ENCODE measurements at places on chromosomes 1 and 21.

- no peak for DNase-seq
These were observed 97.8 kb upstream of the C8B start for GRCh38 chr1:57063406-57064125.

GRCh38 chr1:178947677-178947981 is 76.8 kb upstream of the ANGPTL1 start:
- DNase-seq: no peak

DNA sequence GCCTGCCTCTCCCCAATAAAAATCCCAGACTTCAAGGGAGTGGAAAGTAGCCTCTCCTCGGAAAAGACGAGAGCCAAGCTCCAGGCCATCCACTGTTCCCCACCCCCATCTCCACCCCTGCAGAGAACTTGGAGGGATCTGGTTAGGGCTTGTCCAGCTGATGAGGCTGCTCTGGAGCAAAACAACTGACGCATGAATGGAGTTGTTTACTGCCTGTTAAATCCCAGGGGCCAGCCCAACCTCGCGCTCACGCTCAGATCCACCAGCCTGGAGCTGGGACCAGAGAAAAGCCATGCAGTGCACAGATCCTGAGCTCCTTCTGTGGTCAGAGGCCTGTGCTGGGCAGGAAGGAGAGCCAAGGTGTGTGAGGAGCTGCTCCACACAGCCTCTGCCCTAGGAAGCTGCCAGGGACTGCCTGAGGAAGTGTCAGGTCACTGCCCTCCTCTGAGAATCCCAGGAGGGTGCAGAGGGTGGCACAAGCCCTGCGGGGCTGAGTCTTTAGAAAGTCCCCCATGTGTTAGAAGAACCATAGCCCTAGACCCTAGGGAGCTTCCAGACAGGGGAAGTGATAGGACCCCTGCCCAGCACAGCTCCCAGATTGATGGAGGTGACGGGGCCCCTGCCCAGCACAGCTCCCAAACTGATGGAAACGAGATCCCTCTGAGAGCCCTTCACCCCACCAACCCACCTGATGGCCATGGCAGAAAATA is 109.0 kb upstream of the IPO9 start:
- DNase-seq: no peak

DNA sequence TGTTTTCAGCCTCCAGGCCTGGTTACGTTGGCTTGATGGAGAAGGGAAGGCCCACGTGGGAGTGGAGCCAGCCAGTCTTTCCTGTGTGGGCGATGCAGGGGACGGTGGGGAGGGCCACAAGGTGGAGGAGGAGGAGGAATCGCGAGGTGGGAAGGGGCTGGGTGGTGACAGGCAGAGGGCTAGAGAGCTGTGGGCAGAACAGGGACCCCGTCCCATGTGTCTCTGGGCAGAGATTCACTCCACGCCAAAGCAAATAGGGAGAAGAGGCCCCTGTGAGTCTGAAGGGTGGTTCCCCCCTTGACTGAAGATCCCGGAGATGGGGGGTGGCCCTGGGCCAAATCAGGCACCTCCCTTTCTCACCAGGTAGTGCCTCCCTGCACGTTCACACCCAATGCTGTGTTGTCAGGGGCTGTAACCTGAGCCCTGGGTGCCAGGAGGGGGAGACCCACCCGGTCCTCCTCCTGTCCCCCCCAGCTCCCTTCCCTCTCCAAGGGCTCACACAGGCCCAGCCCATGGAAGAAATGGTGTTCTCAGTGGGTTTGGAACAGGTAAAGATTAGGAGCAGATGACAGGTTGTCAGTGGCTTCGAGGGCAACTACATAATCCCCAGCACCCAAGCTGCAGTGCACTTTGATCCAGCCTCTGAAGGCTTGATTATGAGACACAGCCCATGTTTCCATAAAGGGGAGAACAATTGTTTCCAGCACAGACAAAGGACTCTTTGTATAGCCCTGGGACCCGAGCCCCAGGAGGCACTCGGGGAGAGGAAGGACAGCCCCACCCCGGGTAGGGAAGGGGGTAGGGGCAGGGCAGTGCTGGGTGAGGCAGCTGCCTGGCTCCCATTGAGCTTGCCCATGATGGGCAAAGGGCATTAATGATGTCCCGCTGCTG is 37.7 kb upstream of the GPR37L1 start:
- no peak for DNase-seq

DNA sequence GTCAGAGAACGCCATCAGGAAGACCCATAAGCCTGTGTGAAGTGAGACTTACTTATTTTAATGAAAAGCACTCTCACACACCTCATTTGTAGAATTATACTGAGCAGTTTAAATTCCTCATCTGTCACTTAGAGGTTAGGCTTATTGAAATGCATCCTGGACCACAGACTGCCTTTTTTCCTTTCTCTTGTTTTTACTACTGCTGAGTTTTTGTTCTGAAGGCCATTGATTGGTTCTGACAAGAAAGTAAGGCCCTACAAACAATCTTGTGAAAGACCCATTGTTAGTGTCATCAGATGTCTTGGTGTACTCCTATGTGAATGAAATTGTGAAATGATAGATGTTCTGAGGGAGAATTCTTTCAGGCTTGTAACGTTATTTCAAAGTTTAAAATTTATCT is 1343.3 kb upstream of the ADGRL2 start:
- DNase-seq: no peak

DNA sequence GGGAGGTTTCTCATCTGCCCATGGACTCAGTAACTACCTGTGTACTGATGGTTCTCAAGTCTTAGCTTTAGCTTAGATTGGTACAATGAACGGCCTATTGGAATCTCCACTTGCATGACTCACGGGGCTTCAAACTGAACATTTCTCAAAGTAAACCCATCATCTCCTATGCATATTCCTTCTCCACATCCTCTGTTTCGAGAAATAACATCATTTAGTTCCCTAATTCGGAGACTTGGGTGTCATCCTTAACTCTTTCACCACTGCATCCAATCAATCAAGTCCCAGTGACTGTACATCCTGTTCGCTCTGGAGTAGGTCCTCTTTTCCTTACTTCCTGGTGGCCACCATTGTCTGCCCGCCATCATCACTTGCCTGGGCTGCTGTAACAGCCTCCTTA is 55.8 kb downstream of the LGR6 start:
- no peak for DNase-seq

DNA sequence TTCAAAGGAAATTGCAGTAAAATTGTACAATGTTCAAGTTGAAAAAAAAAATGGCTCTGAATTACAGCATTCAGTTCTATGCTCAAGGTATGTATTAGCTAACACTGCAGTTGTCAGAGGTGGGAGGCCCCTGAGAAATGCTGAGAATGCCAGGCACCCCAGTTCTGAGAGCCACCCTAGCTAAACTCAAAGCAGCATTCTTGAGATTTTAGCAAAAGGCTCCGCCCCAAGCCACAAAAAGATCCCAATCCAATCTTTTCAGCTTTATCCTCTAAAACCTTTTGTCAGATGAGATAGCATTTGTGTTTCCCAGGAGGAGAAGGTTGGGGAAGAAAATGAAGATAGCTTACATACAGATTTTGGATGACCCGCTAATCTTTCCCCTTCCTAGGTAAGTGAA is 68.8 kb downstream of the SMYD2 start:
- no peak for DNase-seq

All from stimulated activated naive B cell treated with anti-CD40 and anti-IgM and Interleukin-4, amounts not matched to agents 10 μg/mL and 1 μg/mL and 100 μg/mL, for 72 hours (primary cell).